NAMALWA (cell line): ENCODE measurements at places on chromosomes 2 and 18.

- DNase-seq: peak; percentile 24
Measured at GRCh38 chr18:21632393-21632792, 20.3 kb downstream of the SNRPD1 start.

GRCh38 chr18:62935994-62936393, 220.7 kb downstream of the PHLPP1 start:
- no peak for DNase-seq

GRCh38 chr2:226077031-226077430, 677.5 kb downstream of the NYAP2 start:
- no peak for DNase-seq

DNA sequence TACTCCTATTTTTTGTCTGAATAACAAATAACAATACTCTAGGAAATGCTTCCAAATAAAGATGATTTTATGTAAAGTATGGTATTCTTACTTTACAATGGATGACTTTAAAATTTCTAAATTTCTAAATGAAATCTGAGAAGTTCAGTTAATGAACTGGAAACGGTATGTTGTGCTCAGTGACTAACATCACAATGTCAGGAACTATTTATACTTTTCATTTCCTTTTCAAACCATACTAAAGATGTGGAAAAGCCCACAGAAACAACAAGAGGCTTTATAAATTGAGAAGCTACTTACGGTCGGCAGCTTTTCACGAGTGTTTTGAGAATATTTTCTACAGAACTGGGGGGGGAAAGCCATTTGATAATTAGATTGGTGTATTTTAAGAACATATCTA, 31.1 kb downstream of the PSME4 start:
- no peak for DNase-seq

DNA sequence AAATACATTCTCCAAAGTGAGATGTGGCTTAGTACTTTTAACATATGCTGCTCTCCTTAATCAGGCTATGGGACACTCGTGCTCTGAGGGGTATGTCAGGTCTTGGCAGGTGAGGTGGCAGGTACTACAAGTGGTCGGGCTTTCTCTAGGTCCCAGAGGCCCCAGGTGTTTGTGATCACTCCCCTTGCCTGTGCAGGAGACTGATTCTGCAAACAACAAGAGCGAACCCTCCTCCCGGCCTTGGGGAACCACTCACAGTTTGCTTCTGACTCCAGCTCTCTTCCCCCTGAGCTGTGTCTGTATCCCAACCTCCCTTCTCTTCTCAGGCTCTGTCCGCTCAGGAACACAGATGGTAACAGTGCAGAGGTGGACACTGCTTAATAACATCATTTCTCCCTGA, 48.1 kb downstream of the ATOH8 start:
- DNase-seq: no peak

DNA sequence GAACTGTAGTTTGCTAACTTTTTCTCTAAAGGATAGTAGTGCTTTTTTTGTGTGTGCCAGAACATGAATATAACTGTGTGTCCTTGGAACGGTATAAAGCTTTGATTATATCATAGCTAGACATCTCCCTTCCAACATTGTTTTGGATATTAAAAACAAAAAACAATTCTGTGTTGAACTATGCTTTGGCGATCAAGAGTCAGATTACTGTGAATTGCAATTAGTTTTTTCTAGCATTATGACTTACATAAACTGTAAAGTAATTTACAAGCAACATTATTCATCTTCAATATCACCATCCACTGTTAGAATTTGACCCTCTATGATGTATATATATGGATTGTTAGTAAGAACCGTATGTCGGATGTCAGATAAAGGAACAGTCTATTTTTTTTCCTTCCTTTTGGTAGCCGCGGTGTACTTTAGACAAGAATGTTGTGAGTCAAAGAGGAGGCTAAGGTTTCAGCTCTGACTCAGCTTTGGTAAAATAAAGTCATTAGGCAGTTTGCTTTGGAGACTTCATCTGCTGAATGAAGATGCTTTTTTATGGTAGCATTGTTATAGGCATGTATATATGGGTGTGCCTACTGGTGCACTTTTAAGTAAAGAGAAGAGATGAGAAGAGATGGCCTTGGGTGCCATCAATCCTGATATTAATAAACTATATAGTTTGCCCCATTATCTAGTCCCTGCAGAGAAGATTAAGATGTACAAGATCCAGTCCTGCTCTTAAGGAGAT, 76.4 kb downstream of the LTBP1 start:
- DNase-seq: no peak

DNA sequence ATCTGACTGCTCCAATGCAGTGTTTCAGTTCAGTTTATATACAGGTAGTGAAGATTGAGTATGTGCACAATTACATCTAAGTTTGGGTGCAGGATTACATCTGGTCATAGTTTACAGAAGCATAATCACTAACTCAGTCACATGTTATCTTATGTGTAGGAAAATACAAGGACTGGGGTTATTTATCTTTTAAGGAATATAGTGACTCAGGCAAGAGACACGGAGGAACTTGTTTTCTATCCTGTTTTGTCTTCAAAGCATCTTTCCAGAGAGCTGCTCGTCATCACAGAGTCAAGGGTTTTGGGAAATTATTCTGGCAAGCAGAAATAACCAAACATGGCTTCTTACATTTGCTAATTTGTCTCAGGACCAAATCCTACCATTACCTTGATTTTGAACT, 1371.5 kb upstream of the TMEFF2 start:
- DNase-seq: no peak

- DNase-seq: no peak
Measured at GRCh38 chr2:151067658-151068369, 193.8 kb downstream of the RBM43 start.

DNA sequence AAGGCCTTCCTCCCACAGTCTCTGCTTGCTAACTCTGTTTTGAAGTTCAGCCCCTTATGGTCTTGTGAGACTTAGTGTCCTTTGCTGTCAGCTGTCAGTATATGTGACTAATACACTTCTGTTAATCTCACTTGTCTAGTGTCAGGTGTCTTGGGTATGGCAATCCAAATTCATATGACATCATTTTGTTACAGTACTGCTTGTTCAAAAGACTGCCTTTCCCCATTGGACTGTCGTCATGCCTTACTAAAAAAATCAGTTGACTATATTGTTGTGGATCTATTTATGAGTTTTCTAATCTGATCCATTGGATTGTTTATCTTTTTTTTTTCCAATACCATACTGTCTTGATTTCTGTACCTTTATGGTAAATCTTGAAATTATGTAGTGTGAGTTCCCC, 611.4 kb upstream of the HS6ST1 start:
- DNase-seq: no peak

- DNase-seq: no peak
Measured at GRCh38 chr18:8865934-8866333, 160.6 kb downstream of the MTCL1 start.

DNA sequence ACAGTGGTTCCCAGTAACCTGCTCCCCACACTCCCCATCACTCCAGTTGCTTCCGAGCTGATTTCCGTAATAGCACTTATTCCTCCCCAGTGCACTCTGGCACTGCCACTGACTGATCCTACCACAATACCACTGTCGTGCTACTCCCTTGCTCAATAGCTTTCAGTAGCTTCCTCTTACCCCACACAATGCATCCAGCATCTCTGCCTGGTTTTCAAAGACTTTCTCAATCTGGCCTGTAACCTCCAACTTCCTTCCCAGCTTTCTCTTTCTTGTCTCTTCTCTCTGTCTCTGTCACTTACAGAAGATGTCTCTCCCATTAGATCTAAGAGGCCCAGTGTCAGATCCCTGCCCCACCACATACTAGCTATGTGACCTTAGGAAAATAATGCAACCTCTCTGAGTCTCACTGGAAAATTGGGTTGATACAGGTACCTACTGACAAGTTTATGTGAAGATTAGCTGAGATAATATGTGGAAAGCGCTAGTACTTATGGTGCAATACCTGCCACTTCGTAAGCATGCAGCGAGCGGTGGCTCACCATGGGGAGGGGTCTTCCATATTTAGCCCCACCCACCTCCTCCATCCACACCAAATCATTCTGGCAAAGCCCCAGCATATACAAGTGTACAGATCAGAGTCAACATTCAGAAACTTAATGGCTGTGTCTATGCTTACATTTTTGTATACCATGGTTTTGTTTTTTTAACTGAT, 36.7 kb downstream of the SFXN5 start:
- DNase-seq: no peak

- DNase-seq: peak; percentile 90
Measured at GRCh38 chr2:159516241-159516758, 100.0 kb downstream of the BAZ2B start.

DNA sequence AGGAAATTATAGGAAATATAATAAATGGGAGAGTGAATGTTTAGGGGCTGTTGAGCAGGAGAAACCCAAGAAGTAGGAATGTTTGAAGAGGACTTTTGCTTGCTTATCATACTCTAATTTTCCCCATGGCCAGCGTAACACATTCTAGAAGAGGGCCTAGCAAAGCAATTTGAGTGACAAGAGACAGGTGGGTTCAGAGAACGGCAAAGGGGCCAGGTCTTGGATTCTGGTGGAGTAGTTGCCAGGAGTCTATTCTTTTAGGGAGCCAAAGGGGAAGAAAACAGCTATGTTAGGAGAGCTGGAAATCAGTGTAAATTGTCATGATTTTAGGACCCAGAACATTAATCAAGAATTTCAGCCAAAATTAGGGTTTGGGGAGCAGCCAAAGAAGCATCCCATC, 96.5 kb downstream of the COL5A2 start:
- no peak for DNase-seq

DNA sequence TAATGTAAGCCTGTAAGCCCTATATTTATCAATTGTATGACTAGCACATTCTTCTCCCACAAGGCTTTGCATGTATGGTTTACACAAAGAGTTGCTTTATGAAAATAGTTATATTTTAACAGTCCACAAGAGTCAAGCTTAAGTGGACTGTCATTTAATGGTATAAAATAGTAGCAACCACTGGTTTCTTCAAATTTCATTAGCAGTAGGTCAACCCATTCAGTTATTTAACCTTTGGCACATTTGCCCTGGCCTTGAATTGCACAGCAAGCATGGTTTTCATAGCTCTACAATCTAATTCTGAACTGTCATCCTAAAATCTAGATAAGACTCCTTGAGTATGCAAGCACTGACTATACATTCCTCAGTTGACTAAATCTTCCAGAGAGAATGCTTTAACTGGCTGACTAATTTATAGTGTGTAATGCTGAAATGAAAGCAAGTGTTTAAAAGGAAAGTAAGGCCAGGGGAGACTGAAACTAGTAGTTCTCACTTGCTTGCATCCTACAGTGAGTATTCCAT, 1.8 kb downstream of the DPP4 start:
- DNase-seq: no peak

GRCh38 chr2:177582000-177582399, 189.4 kb downstream of the AGPS start:
- no peak for DNase-seq

GRCh38 chr2:151051574-151052220, 210.0 kb downstream of the RBM43 start:
- peak; percentile 71 for DNase-seq

DNA sequence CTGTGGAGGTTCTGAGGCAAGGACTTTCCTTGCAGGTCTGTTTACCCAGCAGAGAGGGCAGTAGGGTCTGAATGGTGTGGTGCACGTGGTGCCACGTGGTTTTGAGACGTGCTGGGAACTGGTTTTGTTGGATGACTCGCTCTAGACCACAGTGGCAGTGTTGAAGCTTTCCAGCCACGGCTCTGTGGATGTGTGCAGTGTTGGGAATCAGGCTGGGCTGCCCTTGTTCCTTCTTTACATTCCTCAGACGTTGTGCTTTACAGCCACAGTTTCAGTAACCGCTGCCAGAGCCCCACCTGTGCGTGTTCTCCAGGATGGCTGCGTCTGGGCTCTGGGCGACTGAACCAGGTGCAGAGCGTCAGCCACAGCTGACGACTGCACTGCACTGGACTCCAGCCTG, 8.2 kb downstream of the CTDP1 start:
- DNase-seq: no peak

DNA sequence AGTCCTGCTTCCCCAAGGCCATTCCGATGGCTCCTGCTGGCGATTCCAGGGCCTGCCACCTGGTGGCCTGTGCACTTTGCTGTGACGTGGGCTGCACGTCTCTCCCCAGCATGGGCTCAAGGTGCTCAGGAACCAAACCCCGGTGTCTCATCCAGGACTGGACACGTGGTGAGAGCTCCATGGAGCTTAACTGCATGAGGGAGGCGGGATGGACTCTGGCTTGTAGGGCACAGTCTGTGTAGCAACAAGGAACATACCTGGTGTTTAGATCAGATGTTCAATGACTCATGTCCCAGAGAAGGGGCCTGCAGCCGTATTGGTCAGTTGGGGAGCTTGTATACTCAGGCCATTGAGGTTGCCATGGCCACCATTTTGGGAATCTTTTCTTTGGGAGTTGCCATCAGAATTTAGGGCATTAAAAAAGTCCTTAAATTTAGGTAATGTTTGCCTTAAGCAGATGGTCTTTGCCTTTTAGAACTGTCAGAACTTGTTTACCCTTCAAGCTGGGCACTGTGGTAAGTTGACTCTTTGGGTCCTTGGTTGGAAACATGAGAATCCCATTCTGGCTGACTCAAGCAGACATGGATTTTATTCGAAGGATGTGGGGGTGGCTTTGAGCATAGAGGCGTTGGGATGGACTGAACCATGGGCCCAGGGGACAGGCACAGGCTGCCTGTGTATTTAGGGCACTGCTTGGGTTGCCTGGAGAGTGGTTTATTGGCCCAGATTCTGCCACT, 21.0 kb downstream of the AGAP1 start:
- no peak for DNase-seq

DNA sequence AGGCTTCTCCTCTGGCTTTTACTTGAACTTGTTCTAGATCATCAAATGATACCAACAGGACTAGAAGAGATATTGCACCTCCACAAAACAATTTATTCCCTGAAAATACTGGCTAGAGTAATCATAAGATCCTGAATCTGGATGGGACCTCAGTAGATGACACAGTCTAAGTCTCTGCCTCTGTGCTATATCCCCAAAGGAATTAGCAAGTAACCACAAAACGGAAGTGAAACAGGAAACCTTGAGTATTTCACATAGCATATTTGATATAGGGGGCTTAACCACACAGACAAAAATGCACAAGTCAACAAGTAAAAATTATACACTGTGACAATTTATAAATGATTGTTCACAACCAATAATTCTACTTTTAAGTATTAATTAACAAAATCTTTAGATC, 456.9 kb upstream of the TNP1 start:
- DNase-seq: peak; percentile 83

DNA sequence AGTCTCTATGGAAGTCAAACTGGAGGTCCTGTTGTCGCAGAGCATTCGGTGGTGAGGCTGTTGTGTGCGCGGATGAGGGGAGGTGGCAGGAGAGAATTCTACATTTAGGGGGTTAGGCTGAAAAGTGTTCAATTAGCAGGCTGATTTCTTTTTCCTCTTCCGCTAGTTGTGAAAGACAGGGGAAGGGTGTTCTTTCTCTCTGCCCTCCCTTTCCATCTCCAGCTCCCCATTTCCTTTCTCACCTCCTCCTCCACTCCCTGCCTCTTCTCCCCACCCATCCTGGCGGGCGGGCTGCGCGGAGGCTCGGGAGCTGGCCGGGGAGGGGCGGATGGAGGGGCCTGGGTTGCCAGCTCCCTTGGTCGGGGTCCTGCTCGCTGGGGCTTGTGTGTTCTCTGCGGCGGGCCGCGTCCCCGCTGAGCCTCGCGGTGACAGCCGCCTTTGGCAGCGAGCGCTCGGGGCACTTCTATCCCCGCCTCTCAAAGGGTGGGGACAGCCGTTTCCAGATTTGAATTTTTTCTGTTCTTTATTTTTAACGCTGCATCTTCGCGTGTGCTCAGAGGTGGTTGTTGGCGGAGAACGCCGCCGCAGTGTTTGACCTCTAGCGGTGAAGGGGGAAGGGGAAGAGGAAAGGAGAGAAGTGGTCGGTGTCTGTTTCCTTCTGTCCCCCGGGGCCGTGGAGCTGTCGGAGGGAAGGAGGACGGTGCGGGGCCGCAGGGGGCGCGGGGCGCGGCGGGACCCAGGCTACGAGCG, 3.6 kb downstream of the SOX11 start:
- DNase-seq: peak; percentile 85

GRCh38 chr2:187581125-187581896, 27.1 kb upstream of the TFPI start:
- peak; percentile 77 for DNase-seq
